ENCODE measurements at places on chromosomes 16 and 17.

DNA sequence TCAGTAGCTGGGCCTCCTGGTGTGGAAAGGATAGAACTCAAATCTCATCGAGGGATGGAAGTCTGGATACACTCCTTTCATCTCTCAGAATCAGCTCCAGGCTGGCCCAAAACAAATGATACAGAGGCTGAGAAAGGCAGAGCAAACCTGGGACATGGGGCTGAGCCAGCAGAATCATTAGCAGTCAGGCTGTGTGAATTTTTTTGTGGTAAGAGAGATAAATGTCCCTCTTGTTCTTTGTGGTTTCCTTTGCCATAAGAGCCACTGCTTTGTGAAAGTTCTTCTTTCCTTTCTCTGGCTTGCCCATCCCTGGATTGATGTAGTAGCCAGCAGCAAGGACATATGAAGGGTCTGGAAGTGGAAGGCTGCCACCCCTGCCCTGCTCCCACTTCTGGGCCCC is 146.2 kb downstream of the CDH13 start:
- no peak for DNase-seq

GRCh38 chr16:50195756-50196155 is 42.6 kb downstream of the TENT4B start:
- no peak for DNase-seq

GRCh38 chr16:81601601-81602255 is 157.1 kb downstream of the CMIP start:
- no peak for DNase-seq

GRCh38 chr17:67376737-67377487 is at the start of gene PITPNC1:
Gene PITPNC1 (plus strand): TSS chr17:67377281.
- peak; percentile 82 for DNase-seq

- no peak for DNase-seq
These were observed 36.5 kb downstream of the GSE1 start for GRCh38 chr16:85649411-85650134.
